ENCODE measurements at places on chromosomes 1 and 21.

DNA sequence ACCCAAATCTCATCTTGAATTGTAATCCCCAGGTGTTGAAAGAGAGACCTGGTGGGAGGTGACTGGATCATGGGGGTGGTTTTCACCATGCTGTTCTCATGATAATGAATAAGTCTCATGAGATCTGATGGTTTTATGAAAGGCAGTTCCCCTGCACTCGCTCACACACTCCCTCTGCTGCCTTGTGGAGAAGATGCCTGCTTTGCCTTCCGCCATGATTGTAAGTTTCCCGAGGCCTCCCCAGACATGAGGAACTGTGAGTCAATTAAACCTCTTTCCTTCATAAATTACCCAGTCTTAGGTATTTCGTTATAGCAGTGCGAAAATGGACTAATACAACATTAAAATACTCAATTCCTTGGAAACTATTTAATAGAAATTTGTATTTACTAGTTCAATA lies 99.2 kb downstream of the PROX1 start:
- no peak for DNase-seq

- DNase-seq = no peak
Observed at GRCh38 chr1:9160079-9160717, 31.3 kb upstream of the GPR157 start.

DNA sequence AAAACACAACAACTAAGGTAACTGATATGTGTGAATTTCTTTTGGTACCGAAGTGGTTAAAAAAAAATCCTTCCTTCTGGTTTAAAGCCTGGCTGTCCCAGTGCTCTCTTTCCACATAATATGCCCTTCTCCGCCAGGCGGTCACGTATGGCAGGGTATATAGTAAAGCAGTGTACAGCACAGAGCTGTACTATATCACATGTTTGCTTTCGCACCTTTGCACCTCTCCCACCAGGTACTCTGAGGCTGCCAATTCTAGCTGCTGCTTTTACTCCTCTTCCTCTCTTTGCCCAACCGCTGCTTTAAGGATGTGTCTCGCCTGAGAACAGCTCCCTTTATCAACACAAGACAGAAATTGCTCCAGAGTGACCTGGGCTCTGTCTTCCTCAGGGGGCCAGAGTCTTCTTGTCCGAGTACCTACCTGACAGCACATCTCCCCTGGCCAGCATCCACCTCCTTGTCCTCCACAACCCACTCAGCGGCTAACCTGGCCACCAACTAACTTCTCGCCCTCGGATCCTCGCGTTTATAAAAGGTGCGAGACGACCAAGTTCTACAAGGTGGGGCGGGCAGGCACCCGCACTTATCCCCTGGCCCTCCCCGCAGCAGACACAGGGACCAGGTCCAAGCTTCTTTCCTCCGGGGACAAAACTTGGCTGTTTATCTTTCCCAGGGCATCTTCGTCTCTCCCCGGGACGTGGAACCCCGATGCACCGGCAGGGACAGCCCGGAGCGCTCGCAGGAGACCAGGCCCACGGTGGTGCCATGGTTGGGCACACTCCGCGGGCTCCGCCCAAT lies 1.6 kb downstream of the COLGALT2 start:
- DNase-seq = no peak

DNA sequence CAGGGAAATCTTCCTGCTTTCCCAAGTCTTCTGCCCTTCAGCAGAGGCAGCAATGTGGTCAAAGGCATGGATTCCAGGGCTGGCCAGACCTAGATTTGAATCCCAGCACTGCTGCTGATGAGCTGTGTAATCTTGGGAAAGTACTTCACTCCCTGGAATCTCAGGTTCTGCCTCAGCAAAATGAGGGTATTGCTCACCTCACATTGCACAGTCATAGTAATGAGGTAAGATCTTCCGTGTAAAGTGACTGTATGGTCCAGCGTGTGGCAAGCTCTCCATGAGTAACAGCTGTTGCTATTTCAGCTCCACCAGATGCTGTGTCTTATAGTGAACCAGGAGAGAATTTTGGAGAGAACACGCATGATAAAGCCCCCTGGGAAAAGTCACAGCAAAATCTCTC lies 56.1 kb upstream of the F3 start:
- DNase-seq = no peak

DNA sequence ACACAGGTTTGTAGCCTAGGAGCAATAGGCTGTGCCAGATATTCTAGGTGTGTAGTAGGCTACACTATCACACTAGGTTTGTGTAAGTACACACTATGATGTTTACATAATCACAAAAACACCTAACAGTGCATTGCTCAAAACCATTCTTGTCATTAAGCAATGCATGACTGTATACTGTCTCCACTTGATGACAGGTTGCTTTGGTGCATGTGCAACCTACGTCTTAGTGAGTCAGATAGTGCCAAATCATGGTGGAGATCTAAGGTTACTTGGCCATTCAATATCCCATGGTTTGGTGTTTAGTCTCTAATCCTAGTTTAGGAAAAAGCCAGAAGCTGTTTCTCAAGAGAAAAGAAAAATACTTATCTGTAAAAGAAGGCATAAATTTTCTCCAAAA lies 181.1 kb downstream of the KCNK2 start:
- DNase-seq = no peak

GRCh38 chr1:154755858-154756730 lies 114.0 kb downstream of the KCNN3 start:
- DNase-seq = no peak

Data from AG09319 (cell line).